ENCODE measurements at places on chromosomes 11 and 22. TPM values are rescaled to one million over a fixed set of nuclear protein-coding genes. Genes with fewer than 3 reads are reported as not detected.
A peak's percentile ranks its signal among the peaks of the same experiment; 100 is the strongest.

DNA sequence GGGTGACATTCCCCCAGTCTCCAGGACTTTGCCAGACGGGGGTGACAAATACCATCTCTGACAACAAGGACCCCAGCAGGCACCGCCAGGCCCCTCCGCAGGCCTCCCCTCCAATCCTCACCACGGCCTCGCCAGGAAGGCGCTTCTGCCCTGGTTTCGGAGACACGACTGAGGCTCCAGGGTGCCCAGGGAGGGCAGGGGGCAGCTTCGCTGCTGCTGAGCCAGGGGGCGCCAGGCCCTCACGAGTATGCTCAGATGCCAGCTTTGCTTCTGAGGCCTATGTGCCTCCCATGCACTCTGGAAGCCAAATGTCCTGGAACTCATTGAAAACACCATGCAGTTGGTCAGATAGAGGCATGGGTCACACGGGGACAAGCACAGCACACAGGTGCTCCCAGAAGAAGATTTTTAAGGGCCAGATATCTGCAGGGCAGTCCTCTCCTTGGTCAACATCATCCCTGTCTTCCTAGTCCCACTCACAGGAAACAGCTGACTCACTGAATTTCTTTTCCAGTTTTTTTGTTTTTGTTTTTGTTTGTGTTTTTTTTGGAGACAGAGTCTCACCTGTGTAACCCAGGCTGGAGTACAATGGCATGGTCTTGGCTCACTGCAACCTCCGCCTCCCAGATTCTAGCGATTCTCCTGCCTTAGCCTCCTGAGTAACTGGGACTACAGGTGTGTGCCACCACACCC lies 19.9 kb downstream of the BID start:
- H3K4me1 ChIP-seq = peaks cover 18% of the 10 kb centered on the region
- H3K27me3 ChIP-seq = no peaks in the 10 kb centered on the region
- no peak for DNase-seq
- H3K27ac ChIP-seq = no peak overlapping the region
- no peak overlapping the region for H3K4me3 ChIP-seq

The ENTHD1 gene
- total RNA-seq = not detected

The RAD9A gene
- 25.9 TPM for total RNA-seq

GRCh38 chr22:32836280-32837123 lies 35.0 kb downstream of the TIMP3 start:
- H3K27me3 ChIP-seq = peaks cover 3% of the 10 kb centered on the region
- H3K4me1 ChIP-seq = no peaks in the 10 kb centered on the region
- H3K36me3 ChIP-seq = no peaks in the 10 kb centered on the region
- no peak for DNase-seq

GRCh38 chr11:19511413-19512183 lies 201.0 kb upstream of the NAV2 start:
- no peak overlapping the region for H3K4me3 ChIP-seq
- no peak for DNase-seq
- no peaks in the 10 kb centered on the region for H3K4me1 ChIP-seq
- no peak overlapping the region for H3K27ac ChIP-seq
- peaks cover 59% of the 10 kb centered on the region for H3K27me3 ChIP-seq

GRCh38 chr22:39106326-39106725 lies 9.3 kb downstream of the APOBEC3H start:
- DNase-seq = no peak
- no peaks in the 10 kb centered on the region for H3K27me3 ChIP-seq
- no peak overlapping the region for H3K27ac ChIP-seq
- H3K4me1 ChIP-seq = peaks cover 6% of the 10 kb centered on the region
- no peak overlapping the region for H3K4me3 ChIP-seq

The ALKBH8 gene
- 9.3 TPM for total RNA-seq

- H3K4me1 ChIP-seq = no peaks in the 10 kb centered on the region
- no peak overlapping the region for H3K27ac ChIP-seq
- H3K4me3 ChIP-seq = no peak overlapping the region
- H3K36me3 ChIP-seq = peaks cover 6% of the 10 kb centered on the region
- DNase-seq = no peak
These were observed 1.0 kb downstream of the SYT9 start for GRCh38 chr11:7252683-7253213.

The MUC5AC gene
- not detected for total RNA-seq

- no peaks in the 10 kb centered on the region for H3K36me3 ChIP-seq
- H3K27me3 ChIP-seq = peaks cover 6% of the 10 kb centered on the region
- H3K27ac ChIP-seq = no peak overlapping the region
- H3K4me3 ChIP-seq = no peak overlapping the region
- DNase-seq = no peak
These were observed 173.3 kb downstream of the CADM1 start for GRCh38 chr11:115330684-115331482.

The CWF19L2 gene
- total RNA-seq = 26.2 TPM

The ACAT1 gene
- total RNA-seq = 32.9 TPM

The EXPH5 gene
- total RNA-seq = 0.90 TPM

- H3K27ac ChIP-seq = peak overlapping the region; percentile 96
- no peak for DNase-seq
- H3K36me3 ChIP-seq = peaks cover 5% of the 10 kb centered on the region
- no peaks in the 10 kb centered on the region for H3K27me3 ChIP-seq
- peaks cover 85% of the 10 kb centered on the region for H3K4me1 ChIP-seq
- H3K4me3 ChIP-seq = peak overlapping the region; percentile 6
These were observed 19.3 kb downstream of the IL10RA start for GRCh38 chr11:118005224-118006152.

The ZP1 gene
- total RNA-seq = not detected

The PAMR1 gene
- total RNA-seq = not detected

GRCh38 chr11:121213362-121213893 lies 79.1 kb upstream of the SC5D start:
- H3K36me3 ChIP-seq = no peaks in the 10 kb centered on the region
- DNase-seq = no peak
- H3K27ac ChIP-seq = no peak overlapping the region
- no peak overlapping the region for H3K4me3 ChIP-seq

- H3K36me3 ChIP-seq = no peaks in the 10 kb centered on the region
- H3K27me3 ChIP-seq = no peaks in the 10 kb centered on the region
- H3K4me3 ChIP-seq = peak overlapping the region; percentile 61
- H3K27ac ChIP-seq = peak overlapping the region; percentile 59
- peaks cover 4% of the 10 kb centered on the region for H3K4me1 ChIP-seq
- DNase-seq = no peak
These were observed 15.6 kb upstream of the RDX start for GRCh38 chr11:110311783-110312579.

Data from natural killer cell treated with Interleukin-12 subunit alpha and Interleukin-12 subunit beta and Interleukin-15 and Interleukin-18, amount 100 ng/mL, for 72 hours (primary cell).